CD4-positive, alpha-beta T cell treated with Interleukin-2 at 100 ng/mL for 4 hours (primary cell): ENCODE measurements at places on chromosomes 5 and 9.

GRCh38 chr5:73044546-73044945, 75.8 kb upstream of the TMEM171 start:
- no peak for DNase-seq

DNA sequence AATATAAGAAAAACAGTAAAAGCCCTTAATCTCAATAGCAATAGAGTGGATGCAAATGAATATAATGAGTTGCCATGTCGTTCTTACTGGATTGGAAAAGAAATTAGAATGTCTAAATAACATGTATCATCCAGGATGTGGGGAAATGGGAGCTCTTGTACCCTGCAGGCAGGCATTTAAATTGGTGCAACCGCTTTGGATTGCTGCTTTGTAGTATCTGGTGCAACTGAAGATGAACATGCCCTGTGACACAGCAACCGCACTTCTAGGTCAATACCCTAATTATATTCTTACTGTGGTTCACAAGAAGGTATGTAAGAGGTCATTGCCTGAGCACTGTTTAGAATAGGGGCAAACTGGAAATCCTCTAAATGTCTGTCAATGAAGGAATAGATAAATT, 18.9 kb downstream of the MRPS30 start:
- DNase-seq, result no peak

GRCh38 chr5:76384705-76385104, 18.4 kb upstream of the IQGAP2 start:
- DNase-seq, result no peak

GRCh38 chr5:171524466-171524865, 105.0 kb downstream of the FGF18 start:
- no peak for DNase-seq

DNA sequence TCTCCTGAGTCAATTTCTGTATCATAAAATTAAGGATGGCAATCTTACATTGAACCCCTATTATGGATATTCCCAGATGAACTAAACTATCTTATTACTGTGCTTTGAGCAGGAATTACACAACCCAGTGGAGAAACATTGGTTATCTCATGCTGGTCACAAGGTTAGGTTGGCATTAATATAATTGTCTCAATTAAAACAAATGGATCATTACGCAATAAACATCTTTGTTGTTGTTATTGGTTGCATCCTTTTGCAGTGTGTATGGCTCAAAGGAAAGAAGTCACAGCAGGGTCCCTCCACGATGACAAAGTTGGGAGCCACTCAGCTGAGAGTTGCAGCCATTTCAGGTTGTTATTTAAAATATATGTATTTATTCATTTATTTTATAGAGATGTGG, 297.0 kb upstream of the KLF4 start:
- no peak for DNase-seq

DNA sequence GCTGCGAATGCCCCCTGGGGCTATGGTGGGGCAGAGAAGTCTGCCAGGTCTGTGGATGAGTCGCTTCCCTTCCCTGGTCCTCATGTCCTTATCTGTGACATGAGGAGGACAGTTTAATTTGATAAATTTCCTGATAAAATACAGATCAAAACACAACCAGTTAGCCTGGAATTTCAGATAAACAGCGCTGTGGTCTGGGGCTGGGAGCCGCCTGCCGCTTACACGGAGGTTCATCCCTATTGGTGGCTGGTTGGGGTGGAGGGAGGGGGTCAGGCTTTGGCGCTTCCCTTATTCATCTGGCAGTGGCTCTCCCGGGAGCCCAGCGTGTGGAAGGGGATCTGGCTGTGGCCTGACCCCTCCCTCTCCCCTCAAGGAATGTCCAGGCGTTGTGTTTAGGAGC, 17.9 kb downstream of the CRB2 start:
- DNase-seq, result no peak

DNA sequence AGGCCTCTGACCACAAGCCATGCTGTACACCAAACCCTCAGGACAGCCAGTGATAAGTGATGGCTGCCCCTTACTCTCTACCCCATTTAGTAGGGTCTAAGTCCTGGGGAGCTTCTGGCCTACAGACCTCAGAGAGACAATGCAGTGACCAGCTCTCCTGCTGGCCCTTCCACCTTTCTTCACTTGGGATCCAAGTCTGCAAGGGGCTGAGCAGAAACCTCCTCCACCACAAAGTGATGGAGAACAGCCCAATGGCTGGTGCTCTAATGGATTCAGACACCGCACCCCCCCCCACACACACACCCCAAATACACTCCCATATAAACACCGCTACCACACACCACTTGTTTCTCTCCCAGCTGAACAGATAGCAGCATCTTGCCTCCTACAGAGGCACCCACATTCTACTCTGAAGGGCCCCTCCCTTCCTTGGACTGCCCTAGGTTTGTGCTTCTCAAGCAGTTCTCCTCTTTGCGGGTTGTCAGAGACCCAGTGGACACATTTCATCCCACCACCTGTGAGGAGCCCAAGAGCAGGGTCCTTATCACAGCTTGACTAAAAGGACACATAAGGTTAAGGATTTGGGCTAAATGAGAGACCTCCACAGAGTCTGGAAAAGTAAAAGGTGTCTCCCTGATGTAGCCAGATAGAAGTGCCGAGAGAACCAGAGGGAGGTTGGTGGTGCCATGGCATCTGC, 1.3 kb upstream of the PDLIM4 start:
- DNase-seq, result no peak

DNA sequence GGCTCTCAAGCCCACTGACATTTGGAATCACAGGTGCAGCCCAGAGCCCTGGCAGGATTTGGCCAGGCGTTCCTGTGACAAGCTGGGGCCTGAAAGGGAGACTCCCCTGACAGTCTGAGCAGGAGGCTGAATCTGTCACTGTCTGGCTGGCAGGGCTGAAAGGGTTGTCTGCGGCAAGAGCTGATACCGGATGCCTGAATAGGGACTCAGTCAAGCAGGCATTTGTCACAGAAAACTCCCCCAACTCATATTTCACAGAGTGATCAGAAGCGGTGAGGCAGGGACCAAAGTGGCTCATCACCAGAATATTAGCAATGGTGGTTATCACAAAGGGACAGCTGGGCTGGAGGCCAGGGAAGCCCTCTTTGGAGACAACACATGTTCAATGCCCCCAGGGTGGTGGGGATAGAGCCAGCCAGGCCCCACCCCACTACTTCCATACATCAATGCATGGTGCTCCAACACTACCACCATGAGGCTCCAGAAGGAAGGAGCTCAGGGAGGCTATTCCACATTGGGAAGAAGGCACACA, 295.5 kb downstream of the DTWD2 start:
- DNase-seq, result no peak

GRCh38 chr5:3056866-3057265, 305.4 kb upstream of the IRX2 start:
- no peak for DNase-seq

GRCh38 chr5:65017636-65018035, 248.9 kb downstream of the CWC27 start:
- no peak for DNase-seq

DNA sequence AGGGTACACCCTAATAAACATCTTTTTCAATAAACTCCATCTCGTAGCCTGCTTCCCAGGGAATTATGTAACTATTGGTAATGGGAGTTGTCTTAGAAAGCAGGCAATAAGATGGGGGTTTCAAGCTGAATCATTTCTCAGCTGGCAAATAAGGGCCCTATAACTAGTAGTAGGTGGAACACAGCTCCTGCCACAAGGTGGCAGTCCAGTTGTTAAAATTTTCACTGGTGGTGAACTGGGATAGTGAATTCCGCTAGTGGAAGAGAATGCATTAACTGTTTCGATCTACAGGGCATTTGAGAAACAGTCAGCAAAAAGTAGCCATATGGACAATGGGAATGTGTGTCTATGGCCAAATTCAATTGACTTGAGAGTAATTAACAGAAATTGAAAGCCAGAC, 27.7 kb downstream of the PCDHB15 start:
- no peak for DNase-seq

- no peak for DNase-seq
Measured at GRCh38 chr9:100150214-100150613, 51.2 kb downstream of the INVS start.

DNA sequence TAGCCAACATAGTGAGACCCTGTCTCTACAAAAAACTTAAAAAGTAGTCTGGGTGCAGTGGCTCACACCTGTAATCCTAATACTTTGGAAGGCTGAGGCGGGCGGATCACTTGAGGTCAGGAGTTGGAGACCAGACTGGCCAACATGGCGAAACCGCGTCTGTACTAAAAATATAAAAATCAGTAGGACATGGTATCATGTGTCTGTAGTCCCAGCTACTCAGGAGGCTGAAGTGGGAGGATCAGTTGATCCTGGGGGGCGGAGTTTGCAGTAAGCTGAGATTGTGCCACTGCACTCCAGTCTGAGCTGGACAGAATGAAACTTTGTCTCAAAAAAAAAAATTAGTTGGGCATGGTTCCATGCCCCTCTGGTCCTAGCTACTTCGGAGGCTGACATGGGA, 57.9 kb upstream of the MIER3 start:
- no peak for DNase-seq

DNA sequence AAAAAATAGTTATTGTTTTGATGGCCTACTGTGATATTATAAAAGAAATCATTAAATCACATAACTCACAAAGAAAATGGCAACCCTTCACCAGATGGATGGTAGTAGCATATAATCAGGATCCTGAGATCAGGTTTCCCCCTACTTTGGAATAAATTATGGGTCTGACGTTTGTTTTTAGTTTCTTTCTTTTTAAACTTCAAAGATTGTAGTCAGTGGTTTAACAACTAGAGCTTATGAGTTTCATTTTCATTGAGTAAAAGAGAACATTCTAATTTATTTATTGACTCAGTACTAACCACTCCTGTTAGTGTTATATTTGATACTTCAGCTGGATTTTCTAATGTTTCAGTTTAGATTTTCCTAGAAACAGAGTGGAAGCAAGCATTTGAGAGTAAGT, 218.0 kb upstream of the PCSK5 start:
- DNase-seq, result no peak

DNA sequence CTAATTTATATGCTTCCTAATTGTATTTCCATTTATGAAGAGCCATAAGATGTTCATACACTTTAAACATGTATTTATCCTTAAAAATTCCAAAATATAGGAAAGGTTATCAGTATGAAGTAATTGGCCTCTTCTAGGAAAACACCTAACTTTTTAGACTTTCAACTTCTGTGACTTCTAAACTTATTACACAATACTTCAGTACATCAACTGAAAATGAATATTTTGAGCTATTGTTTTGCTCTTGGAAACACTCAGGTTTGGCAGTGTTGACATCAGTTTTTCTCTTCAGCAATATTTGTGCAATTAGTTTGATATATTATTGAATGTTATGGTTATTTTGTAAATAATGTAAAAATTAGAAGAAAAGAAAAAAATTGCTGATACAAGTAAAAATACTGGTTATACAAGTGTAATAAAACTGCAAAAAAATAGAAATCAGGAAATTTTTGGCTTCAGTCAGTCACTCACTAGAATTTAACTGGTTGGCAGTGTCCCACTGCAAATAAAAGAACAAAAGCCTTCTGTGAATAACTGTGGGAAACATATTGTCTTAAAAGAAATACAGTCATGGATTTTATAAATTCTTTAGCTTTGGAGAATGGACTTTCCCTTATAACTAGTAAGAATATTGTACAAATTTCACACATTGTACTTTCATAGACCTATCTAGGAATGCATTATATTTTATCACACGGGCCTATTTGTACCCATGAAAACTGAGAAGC, 635.9 kb downstream of the TLE1 start:
- DNase-seq, result no peak

GRCh38 chr9:71885467-71885866, 25.5 kb downstream of the ABHD17B start:
- DNase-seq, result no peak

DNA sequence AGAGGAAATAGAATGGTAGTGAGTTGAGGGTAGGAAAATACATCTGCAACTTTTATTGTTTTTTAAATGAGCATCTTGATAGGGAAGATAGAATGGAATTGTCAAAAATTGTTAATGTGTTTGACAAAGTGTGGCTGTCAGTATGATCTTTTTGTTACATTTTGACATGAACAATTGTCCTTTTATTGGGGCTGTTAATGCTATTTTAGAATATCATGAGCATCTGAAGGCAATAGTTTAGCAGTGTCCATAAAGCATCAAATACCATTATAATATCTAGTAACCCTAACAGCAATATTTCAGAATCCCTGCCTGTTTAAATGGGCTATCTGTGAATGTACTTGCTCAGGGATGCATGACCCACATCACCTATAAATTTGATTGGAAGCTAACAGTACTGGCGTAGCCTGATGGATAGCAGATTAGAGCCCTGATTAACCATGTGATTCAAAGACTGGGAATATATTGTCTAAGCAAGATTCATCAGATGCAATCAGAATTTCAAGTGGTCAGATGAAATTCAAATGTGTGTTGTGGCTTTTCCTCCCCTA, 37.8 kb downstream of the TLE4 start:
- no peak for DNase-seq

DNA sequence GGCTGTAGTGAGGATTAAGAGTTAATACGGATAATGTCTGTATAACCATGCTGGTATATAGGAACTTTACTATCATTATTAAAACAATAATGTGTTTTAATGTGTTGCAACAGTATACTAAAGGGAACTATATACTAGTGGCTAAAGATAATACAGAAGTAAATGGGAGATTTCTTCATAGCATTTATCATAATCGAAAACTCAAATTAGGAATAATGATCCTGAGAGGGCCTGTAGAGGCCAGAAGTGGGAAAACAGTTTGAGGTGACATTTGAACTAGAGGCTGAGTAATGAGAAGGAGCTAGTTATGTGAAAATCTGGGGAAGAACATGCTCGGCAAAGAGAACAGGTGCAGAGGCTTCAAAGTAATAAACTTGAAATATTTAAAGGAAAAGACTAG, 2.9 kb downstream of the TCERG1 start:
- DNase-seq, result no peak

- DNase-seq, result no peak
Measured at GRCh38 chr5:60312098-60312497, 387.9 kb downstream of the DEPDC1B start.

- no peak for DNase-seq
Measured at GRCh38 chr5:137113161-137113560, 386.0 kb downstream of the SPOCK1 start.

- DNase-seq, result no peak
Measured at GRCh38 chr5:90344689-90345088, 64.9 kb downstream of the CETN3 start.
